ENCODE measurements at places on chromosomes 6 and 20.

GRCh38 chr20:23554401-23554800 lies 13.9 kb downstream of the CST9L start:
- DNase-seq: no peak

GRCh38 chr6:165321555-165322145 lies 12.2 kb upstream of the C6orf118 start:
- no peak for DNase-seq

DNA sequence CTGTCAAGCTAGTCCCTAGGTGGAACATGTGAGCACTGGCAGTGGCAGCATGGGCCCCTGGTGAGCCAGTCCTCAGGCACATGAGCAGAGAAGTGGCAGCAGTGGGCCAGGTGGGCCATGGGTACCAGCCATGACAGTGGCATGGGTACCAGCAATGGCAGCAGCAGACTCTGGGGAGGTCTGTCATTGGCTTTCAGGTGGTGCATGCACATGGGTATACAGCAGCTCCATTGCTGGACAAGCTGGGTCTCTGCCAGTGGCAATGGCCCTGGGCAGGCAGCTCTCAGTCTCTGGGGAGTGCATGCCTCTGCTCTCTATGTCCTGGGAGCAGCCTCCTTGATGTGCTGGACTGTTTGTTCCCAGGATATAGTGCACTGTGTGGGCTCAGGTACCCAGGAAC lies 65.3 kb downstream of the KAT14 start:
- no peak for DNase-seq

DNA sequence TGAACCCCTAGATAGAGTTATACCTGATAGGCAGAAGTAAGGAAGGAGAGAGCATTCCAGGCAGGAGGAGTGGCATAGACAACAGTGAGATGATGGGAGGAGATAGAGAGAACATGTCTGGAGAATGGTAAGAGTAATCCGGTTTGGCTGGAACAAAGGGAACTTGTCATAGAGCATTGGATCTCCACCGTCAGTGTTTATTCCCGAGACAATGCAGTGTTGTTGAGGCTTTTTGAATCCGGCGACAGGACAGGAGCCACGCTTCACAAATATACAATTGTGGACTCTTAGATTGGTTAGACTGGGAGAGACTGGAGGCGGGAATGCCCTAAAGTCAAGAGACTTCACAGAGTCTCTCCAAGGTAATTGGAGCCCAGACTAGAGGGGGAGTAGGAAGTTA lies 119.8 kb downstream of the ANKS1A start:
- no peak for DNase-seq

DNA sequence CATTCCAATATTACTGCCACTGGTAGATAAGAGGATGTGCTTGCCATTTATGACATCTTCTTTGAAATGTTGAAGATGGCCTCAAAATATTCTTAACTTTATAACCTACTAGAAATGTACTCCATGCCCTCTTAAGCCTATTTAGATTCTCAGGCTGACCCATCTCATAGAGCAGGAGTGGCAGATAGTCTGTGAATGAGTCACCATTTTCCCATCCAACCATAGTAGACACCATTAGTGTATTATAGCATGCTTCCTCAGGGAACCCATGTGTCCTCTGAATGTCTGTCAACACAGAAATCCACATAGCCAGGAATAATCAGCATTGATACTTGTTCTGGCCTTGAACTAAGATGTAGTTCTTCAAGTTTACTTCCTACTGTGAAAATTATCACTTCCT lies 150.2 kb downstream of the IMPG1 start:
- no peak for DNase-seq

- no peak for DNase-seq
Measured at GRCh38 chr20:37945091-37945547, 42.2 kb downstream of the VSTM2L start.

DNA sequence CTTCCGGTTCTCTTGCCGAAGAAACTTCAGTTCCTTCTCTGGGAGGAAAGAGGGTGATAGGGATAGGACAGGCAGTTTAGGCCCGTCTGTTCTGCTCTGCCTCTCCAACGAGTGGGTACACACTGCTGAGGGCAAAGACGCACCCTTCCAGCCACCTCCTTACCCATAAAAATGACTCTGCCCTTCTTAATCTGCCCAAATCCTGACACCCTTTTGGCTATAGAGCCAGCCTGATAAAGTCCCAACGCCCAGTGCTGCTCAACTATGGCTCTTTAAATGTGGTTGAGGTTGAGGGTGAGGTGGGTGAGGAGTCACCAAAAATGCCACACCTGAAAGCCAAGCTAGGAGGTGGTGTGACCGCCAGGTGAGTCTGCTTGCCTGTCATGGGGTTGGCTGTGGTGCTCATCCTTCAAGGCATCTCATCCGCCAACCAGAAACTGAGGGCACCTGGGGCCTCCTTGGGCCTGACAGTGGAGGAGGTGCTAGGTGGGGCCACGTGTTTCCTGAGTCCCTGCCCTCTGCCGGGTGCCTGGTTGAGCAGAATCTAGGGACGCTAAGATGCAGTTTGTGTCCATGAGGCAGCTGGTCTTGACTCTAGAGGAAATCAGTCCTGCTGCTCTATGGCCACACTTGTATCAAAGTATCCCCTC lies 16.3 kb downstream of the CCDC167 start:
- DNase-seq: no peak

GRCh38 chr6:36196880-36197548 lies 470 bp downstream of the BRPF3 start:
- peak; percentile 99 for DNase-seq

DNA sequence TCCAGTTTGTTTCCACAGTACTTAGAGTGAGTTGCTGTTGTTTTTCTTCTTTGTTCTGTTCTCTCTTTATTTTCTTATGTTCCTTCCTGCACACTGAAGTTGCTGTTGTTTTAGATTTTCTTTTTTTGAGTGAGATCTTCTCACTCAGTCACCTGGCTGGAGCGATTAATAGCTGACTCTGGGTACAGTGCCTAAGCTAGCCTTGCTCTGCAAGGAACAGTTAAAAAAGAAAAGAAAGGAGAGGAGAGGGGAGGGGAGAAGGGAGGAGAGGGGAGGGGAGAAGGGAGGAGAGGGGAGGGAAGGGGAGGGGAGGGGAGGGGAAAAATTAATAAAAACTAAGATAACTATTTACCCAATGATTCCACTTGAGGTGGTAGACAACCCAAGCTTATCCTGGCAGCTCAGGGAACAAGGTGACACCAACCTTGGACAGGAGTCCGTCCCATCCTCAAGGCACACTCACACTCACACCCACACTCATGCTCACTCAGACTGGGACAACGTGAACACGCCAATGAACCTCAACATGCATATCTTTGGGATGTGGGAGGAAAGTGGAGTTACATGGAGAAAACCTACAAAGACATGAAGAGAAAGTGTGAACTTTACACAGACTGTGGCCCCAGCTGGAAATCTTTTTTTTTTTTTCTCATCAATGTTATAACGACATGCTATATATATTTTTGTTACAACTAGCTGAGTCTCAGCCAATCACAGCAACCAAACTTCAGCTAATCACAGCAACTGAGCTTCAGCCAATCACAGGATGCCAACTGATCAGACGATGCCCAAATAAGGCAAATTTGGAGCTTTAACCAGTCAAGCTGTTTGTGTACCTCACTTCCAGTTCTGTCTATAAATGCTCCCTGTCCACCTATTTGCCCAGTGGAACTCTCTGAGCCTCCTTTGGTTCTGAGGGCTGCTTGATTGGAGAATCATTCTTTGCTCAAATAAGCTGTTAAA lies 124.1 kb downstream of the SGK1 start:
- DNase-seq: no peak

Data from H54 (cell line).